ENCODE measurements at places on chromosomes 7 and 10.

- peak; percentile 78 for DNase-seq
- peaks cover 14% of the 10 kb centered on the region for H3K4me1 ChIP-seq
- no peaks in the 10 kb centered on the region for H3K27me3 ChIP-seq
- peak overlapping the region; percentile 62 for H3K4me3 ChIP-seq
Observed at GRCh38 chr7:522071-522950, 2.7 kb upstream of the PDGFA start.

GRCh38 chr10:99733366-99733765, 1.3 kb downstream of the CUTC start:
- peaks cover 24% of the 10 kb centered on the region for H3K4me1 ChIP-seq
- DNase-seq, result no peak
- peaks cover 35% of the 10 kb centered on the region for H3K36me3 ChIP-seq
- no peak overlapping the region for H3K4me3 ChIP-seq
- no peak overlapping the region for H3K27ac ChIP-seq

DNA sequence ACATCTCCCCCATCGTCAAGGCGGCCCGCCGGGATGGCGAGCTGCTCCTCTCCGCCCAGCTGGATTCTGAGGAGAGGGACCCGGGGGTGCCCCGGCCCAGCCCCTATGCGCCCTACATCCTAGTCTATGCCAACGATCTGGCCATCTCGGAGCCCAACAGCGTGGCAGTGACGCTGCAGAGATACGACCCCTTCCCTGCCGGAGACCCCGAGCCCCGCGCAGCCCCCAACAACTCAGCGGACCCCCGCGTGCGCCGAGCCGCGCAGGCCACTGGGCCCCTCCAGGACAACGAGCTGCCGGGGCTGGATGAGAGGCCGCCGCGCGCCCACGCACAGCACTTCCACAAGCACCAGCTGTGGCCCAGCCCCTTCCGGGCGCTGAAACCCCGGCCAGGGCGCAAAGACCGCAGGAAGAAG, 10.1 kb downstream of the GDF10 start:
- peaks cover 11% of the 10 kb centered on the region for H3K4me1 ChIP-seq
- H3K27me3 ChIP-seq, result peaks cover 10% of the 10 kb centered on the region
- no peak overlapping the region for H3K27ac ChIP-seq
- H3K4me3 ChIP-seq, result no peak overlapping the region
- no peak for DNase-seq

DNA sequence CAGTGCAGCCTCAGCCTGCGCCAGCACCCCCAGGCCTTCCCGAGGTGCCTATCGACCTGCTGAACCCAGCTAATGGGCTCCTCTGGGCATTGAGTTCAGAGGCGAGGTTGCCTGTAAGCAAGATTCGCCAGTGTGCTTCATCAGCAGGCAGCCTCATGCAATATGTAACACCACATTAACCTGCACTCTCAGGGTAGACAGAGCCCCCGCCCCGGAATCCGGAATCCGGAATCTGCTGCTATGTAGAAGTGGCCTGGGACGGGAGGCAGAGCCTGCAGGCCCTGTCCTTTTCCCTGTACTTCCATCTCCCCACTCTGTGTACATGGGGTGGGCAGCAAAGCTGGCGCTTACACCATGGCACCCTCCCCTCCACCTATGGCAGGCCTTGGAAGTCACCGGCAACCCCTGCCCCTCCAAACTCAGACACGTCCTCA, 83.9 kb upstream of the RET start:
- no peaks in the 10 kb centered on the region for H3K4me1 ChIP-seq
- H3K4me3 ChIP-seq, result no peak overlapping the region
- no peak for DNase-seq

GRCh38 chr10:122186816-122187810, 84.0 kb upstream of the BTBD16 start:
- no peak for DNase-seq
- no peaks in the 10 kb centered on the region for H3K36me3 ChIP-seq
- H3K4me3 ChIP-seq, result no peak overlapping the region
- H3K27me3 ChIP-seq, result no peaks in the 10 kb centered on the region
- peaks cover 68% of the 10 kb centered on the region for H3K4me1 ChIP-seq

- no peak overlapping the region for H3K27ac ChIP-seq
- no peaks in the 10 kb centered on the region for H3K36me3 ChIP-seq
- H3K4me3 ChIP-seq, result no peak overlapping the region
- DNase-seq, result no peak
- H3K4me1 ChIP-seq, result peaks cover 12% of the 10 kb centered on the region
Observed at GRCh38 chr10:35912615-35913569, 270.8 kb upstream of the FZD8 start.

DNA sequence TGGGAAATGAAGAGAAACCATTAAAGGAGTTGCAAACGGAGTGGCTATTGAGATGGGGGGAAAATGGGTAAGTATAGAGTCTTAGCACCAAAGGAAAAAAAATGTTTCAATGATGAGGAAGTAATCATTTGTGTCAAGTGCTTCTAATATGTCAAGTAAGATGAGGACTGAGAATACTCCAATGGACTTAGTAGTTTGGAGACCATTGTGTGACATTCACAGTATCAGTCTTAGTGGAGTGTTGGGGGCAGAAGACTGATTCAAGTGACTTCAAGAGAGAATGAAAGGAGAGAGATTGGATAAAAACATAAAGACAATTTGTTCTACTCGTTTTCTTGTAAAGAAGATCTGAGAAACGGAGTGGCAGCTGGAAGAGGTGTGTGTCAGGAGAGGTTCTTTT, 88.6 kb upstream of the ARID5B start:
- H3K27me3 ChIP-seq, result no peaks in the 10 kb centered on the region
- no peak overlapping the region for H3K4me3 ChIP-seq
- no peaks in the 10 kb centered on the region for H3K4me1 ChIP-seq
- no peak for DNase-seq
- H3K36me3 ChIP-seq, result no peaks in the 10 kb centered on the region

DNA sequence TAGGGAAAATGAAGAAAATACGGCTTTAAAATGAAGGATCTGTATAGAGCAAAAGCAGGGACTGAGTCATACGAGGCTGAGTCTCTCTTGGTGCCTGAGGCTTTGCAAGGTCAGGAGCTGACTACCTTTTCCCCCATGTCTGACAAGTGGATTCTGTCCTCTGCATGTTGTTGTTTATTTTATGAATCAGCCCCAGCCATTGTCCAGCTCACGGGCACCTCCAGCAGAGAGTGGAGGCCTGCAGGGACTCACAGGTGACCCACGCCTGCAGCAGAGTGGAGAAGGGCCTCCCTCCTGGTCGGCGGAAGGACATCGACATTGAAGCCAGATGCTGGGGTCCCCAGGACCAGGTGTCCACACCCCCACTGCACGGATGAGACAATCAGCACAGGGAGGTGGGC, 233.9 kb downstream of the WDR37 start:
- H3K36me3 ChIP-seq, result no peaks in the 10 kb centered on the region
- no peaks in the 10 kb centered on the region for H3K4me1 ChIP-seq
